GM10248 (cell line): ENCODE measurements at places on chromosomes 6 and 20.

DNA sequence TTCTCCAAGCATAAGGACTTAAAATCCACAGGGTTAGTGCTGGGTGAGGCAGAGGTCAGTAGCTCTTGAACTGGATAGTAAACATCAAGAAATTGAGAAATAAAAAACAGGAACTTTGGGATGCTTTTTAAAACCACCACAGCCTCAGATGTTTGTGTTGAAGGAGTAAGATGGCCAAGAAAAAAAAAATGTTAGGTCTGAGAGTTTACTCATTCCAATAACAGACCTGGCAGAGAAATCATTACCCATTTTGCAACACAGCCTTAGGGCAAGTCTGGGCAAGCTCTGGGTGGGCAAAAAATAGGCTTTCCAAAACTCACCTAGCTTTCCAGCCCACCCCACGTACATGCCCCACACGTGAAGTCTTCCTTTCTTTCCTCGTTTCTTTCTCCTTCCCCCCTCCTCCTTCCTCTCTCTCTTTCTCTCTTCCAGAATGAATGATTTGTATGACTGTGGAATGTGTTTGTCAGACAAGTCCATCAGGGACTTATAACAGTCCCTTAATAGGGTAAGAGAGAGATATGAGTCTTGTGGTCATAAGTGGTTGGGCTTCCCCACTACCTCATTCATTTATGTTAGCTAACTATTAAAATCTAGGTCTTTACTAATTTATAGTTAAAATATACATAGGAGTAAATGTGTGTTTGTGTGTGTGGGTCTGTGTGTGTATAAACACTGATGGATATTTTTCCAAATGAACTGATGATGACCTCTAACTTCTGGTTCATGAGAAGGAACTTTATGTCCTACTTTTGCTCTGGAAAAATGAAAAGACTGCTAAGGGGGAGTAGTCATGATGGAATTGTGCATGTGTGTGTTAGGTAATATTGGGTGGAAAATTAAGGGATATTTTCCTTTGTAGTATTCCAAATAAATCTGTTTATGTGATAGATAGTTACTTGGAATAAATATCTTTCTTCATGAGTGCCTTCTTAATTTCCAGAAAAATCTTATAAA lies 18.0 kb upstream of the DSE start:
- DNase-seq: no peak

- DNase-seq: no peak
These were observed 49.7 kb upstream of the FRMD1 start for GRCh38 chr6:168128631-168129291.

DNA sequence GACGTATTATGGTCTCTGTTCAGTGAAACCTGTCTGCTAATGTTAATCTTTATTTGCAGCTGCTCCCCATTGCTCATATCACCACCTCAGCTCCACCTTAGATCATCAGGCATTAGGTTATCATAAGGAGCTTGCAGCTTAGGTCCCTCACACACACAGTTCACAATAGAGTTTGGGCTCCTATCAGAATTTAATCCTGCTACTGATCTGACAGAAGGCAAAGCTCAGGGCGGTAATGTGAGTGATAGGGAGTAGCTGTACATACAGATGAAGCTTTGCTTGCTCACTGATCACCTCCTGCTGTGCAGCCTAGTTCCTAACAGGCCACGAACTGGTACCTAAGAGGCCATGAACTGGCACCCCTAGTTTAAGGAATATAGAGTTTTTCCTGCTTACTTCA lies 989.7 kb downstream of the EYS start:
- DNase-seq: no peak

DNA sequence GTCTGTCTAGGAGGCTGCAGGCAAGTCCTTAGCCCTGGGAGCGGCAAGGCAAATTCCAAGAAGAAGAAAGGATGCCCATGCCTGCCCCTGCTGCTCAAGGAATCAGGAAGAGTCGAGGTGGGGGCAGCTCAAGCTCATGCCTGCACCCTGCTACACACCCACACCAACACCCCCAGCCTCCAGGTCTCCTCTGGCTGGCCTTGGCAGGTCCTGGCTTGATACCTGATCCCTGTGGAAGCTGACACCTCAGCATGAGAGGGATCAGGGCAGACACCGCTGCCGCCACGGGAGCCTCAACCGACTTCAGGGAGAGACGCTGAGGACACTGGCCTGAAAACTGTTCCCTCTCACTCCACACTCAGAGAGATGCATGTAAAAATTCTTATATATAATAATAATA lies 35.5 kb upstream of the MAFB start:
- no peak for DNase-seq

GRCh38 chr6:92132457-92132856 lies 1286.9 kb downstream of the EPHA7 start:
- no peak for DNase-seq

DNA sequence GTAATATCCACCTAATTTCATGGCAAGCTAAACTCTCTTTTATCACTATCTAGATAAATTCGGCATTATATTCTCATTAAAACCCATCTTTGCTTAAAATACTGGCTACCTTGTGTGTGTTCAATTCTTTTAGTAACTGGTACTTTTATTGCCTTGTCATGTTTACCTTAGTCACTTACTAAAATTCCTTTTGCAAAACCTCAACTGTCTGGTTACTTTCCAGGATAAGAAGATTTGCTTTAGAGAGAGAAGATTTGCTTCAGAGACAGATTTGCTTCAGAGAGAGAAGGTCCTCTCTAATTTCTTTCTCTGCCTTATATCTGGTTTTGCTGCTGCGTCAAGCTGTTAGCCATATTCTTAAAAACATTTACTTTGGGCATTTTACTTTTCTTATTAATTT lies 151.5 kb upstream of the MLIP start:
- DNase-seq: no peak

GRCh38 chr20:46757754-46758678 lies 48.6 kb downstream of the SLC2A10 start:
- DNase-seq: peak; percentile 77

DNA sequence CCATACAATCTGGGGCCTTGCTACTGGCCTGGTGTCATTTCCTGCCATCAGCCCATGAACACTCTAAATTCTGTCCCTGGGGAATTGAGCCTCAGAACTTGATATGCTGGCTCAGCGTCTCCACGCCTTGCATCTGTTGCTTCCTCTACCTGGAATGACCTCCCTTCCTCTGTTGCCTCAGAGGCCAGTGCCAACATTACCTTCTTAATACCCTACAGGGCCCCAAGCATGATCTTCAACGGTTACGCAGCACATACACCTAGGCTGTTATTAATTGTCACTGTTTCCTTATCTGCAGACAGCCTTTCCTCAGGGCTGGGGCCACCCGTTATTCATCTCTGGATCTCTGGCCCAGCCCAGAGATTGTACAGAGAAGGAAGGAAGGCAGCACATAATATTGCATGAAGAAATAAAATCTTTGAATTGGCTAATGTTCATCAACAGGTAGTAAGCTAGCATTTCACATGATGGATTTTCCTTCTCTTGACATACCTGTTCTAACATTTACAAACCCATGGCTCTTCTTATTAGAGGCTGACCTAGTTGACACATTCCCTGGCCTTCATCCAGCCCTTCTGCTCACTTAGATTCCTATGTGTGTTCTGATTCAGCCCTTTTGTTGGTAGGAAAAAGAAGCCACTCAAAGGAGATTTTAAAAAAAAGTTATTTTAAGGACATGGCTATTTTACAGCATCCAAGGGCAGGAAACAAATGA lies 8.4 kb upstream of the RNF182 start:
- DNase-seq: no peak

DNA sequence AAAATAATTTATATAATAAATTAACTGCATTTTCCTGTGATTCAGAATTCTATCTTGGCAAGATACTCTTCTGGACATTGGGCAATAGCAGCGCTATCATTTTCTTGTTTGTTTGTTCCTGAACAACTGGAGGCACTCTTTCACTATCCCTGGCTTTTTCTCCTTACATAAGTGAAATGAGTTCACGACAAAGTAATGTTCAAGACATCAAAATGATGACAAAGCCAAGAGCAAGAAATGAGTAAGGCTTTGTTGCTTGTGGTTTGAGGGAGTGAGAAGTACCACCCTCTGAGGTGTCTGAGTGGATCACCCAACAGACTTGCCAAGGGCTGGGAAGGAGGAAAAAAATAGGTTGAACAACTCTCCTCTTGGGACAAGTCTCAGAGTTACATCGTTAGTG lies 466.6 kb upstream of the JAG1 start:
- no peak for DNase-seq

- DNase-seq: no peak
These were observed 21.5 kb downstream of the CST5 start for GRCh38 chr20:23857962-23858595.

DNA sequence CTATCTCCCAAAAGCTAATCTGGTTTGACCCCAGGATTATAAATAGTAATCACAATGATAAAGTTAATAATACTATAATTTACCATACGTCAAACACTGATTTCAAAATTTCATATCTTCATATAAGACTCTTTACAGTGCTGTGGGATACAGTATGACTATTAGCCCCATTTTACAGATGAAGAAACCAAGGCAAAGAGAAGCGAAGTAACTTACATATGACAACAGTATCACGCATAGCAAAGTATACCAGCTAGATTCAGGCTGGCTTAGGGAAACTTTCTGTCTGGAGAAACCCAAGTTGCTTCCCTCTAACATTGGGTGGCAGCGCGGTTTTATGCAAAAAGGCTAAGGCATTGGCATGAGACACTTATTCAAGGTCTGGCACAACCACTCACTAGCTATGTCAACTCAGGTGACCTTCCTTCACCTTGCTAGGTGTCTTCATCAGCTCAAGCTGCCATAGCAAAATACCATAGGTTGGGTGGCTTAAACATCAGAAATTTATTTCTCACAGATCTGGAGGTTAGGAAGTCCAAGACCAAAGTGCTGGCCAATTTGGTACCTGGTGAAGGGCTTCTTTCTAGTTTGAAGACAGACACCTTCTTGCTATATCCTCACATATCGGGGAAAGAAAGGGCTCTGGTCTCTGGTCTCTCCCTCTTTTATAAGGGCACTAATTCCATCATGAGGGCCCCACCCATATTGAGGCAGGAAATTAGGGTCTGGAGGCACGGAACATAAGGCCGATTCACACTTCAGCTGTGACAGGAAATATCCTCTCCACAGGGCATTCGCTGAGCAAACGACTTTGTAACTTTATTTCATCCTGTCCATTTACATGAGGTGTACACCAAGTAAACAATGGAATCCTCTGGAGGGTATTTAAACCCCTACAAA lies 22.4 kb upstream of the UTRN start:
- no peak for DNase-seq

DNA sequence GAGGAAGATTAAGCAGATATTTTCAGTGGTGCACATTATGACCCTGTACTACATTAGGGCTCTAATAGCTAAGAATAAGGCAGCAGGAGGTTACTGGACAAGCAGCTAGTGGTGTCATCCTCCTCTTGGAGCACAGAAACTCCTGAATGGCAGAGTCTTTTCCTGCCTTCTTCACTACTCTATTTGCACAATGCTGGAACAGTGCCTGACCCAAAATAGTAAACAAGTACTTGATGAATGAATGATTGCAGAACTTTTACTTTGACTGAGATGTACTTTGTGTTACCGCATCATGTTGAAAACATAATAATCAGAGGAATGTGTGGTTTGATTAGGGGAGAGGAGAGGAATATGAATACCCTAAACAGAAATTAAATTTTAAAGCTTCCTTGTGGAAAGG lies 30.0 kb upstream of the UST start:
- DNase-seq: no peak

GRCh38 chr6:89643406-89643805 lies 4.9 kb upstream of the LYRM2 start:
- DNase-seq: no peak

GRCh38 chr6:144302701-144303372 lies 17.7 kb downstream of the UTRN start:
- DNase-seq: no peak

DNA sequence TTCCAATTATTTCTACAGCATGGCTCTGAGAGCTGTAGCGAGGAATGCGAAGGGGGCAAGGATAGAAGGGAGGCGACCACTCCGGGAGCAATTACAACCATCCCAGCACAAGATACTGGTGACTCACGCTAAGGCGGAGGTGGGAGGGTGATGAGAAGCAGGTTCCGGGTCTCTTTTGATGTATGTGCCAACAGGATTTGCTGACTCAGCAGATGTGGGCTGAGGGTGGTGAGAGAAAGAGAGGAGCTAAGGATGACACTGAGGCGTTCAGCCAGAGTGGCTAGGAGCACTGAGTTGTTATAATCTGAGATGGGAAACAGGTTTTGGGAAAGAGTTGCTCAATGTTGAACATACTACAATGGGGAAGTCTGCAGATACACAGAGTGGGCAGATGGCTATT lies 9.3 kb upstream of the TXNDC5 start:
- DNase-seq: no peak

GRCh38 chr20:7232796-7233195 lies 465.3 kb downstream of the BMP2 start:
- no peak for DNase-seq

GRCh38 chr6:167980911-167981580 lies 16.4 kb upstream of the KIF25 start:
- DNase-seq: no peak

DNA sequence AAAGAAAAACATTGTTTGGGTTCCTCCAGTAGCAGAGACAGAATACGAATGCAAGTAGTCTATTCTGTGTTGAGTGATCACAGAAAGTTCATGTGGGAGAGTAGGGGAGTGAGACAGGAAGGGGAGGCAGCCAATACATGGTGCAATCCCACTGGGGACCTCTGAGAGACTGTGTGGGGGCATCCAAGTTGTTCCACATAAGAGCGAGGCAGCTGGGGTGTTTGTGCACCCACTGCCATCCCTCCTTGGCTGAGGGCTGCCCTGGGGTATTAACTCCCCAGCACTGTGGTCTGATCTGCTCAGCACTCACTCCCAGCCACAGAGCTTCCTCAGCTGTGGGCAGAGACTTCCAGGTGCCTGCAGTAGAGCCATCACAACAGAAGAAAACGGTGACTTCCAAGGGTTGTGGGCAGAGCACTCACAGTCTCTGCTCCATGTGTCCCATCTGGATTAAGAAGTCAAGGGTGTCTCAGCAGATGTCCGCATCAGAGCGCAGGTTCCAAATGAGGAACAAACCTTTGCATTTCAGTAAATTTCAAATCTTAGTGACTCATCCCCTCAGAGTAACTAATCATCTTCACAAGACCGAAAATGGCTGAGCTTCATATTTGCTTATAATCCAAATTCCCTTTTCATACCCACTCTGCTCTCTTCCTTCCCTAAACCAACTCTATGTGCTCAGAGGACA lies 101.9 kb upstream of the NAA20 start:
- DNase-seq: peak; percentile 35

DNA sequence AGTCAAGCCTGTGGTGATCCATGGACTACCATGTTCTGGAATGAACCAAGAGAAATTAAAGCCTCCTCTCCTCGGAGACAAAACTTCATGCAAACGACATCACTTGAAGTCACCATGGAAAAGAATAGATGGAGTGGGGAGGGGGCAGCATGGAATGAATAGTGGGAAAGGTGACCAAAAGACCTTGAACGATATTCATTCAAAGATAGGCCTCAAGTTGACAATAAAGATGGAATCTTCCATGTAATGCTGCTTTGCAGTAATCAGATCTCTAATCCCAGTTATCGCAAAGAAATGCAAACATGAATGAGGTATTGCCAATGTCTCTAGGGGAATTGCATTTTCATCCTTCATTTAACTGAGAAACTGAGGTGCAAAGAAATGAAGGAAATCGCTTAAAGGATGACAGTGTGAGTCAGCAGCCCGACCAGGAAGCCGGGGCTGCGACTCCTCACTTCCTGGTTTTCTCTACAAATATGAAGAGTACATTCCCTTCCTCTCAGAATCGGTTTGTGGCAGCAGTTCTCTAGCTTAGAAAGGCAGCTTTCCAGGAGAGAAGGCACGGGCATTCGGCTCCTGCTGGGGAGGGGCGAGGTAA lies 65.6 kb upstream of the RREB1 start:
- DNase-seq: no peak

- no peak for DNase-seq
These were observed 144.8 kb upstream of the LAMA2 start for GRCh38 chr6:128738112-128738511.
